NCI-H774 (cell line): ENCODE measurements at places on chromosomes 7 and 10.

- no peak for DNase-seq
These were observed 97.8 kb downstream of the AUTS2 start for GRCh38 chr7:69696054-69696591.

DNA sequence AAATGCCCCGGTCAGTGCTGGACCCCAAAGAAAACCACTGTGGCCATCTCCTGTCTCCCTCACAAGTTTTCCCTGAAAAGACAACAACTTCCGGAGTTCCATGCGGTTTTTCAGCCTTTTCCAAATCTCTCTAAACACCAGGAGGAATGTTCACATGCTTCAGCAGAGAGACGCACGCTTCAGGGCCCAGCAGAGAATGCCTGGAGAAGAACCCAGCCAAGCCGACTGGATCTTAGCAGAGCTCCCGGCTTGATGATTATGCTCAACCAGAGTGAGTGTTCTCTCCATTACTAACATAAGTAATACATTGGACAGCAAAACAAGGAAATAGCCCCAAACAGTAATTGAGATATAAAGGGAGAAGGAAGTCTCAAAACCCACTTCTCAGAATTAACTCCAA is 17.9 kb downstream of the PRKCQ start:
- DNase-seq: no peak

DNA sequence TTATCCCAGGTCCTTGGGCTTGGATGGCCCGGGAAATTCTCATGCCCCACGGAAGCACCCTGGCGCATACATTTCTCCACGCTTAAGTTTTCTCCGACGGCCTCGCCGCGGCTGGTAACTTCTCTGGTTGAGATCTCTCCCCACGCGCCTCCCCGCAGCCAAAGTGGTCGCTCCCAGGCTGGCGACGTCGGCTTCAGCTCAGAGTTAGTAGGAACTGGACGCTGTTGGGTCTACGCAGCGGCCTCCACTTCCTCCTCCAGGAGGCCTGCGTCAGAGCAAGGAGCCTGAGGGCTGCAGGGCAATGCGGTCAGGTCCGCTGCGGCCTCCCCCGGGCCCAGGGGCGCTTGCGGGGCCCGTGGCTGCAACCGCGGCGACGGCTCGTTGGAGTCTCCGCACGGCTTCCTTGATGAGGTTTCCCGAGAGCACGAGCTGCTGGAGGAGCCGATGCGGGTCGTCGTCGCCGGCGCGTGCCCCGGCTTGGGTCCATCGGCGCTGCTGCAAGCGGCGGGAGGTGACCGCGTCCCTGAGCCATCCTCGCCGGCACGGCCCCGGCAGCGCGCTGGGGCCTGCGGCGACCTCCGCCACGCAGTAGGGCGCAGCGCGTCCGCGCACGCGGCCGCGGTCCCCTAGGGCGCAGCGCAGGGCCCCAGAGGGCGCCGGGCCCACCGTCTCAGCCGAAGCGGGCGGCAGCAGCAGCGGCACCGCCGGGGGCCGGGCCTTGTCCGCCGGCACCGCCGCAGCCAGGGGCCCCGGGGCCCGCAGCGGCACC is 744 bp downstream of the FRAT2 start:
- no peak for DNase-seq

GRCh38 chr7:40162516-40162915 is 27.7 kb downstream of the SUGCT start:
- no peak for DNase-seq

DNA sequence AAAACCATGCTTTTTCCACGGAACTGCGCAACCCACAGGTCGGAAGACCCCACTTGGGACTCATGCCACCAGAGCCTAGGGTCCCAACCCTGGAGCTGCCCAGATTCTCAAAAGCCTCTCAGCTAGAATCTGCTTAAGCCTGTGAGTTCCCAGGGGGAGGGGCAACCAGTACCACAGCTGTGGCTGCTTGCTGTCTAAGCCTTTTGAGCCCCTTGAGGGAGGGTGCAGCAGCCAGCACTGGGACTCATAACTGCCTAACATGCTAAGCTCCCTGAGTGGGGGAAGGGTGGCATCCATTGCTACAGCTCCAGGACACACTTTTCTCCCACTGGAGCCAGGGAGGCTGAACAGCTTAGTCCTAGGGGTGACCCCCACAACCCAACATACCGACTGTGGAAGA is 485.6 kb upstream of the GRM3 start:
- DNase-seq: no peak

DNA sequence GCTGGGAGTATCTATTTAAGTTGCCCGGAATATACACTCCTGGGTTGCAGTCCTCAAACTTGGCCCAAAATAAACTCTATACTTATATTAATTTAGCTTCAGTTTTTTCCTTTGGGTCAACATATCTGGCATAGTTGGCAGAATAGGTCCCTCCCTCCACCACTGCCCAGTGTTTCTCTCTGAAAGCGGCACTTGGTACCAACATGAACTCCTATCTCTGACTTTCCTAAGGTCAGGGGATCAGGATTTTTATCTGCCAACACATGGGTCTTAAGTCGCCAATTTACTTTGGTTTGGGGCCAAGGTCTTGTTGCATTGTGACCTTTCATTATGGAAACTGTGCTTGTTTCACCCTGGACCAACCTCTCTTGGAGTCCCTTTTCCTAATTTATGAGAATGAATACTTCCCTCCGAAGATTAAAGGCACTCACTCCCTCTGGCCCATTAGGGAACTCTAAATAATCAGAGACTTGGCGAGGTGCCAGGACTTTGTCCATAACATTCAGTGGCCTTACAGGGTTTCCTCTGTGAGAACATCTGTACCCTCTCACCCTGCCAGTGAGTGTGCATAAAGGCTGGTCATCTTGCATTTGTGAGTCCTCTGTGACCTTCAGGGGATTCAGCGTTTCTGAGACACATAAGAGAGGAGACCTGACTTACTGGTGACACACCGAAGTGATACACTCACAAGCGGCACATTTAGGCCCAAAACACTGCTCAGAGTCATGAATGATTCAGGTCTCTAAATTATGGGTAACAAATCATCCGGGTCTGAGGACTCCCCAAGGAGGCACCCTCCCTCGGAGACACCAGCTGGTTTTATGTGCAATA is 19.7 kb upstream of the FKBP9 start:
- peak; percentile 21 for DNase-seq

DNA sequence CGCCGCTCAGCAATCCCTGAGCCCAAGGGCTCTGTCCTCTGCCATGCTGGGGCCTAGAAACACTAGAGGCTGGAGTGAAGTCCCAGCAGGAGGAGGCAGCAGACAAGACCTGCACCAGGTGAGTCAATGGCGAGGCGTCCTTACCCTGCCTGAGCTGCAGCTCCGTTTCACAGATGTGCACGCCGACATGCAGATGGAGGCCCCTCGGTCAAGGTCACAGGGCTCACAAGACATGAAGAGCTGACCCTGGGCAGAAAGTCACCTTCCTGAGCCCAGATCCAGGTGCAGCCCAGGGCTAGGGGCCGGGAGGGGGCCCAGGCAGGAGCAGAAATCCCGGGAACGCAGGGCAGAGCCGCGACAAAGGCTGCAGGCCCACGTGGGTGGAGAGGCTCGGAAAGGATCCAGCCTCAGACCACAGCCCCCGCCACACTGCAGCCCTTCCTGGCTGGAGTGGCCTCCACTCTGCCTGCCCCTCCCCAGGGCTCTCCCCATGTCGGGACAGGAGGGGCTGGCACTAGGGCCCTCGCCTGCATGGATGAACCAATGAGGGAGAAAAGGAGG is 23.8 kb downstream of the PDGFA start:
- DNase-seq: no peak

GRCh38 chr7:2092279-2092678 is 140.5 kb downstream of the MAD1L1 start:
- DNase-seq: no peak

- no peak for DNase-seq
These were observed 6.4 kb downstream of the DRGX start for GRCh38 chr10:49389361-49389933.

GRCh38 chr7:129799350-129799955 is 153.3 kb downstream of the UBE2H start:
- no peak for DNase-seq

DNA sequence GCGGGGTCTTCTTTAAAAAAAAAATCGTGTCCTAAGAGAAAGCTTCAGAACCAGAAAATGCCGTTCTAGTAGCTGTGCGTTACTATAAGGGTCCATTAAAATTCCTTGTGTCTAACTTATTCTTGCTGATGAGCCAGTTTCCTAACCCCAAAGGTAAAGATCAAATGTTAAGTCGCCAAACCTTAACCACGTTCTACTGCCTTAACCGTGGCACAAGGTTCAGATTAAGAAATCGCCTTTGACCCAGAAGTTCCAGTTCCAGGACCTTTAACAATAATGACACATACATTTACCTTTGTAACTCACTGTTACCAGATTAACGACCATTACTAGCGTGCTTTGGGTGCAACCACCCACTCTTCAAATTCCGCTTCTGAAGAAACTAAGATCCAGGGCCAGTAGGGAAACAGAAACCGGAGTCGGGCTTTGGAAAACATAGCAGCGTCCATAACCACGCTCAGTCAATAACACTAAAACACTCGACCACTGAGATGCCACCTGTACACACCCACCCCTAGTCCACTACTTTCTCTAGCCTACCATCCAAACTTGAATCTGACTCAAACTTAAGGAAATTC is 620 bp downstream of the BET1 start:
- DNase-seq: no peak

DNA sequence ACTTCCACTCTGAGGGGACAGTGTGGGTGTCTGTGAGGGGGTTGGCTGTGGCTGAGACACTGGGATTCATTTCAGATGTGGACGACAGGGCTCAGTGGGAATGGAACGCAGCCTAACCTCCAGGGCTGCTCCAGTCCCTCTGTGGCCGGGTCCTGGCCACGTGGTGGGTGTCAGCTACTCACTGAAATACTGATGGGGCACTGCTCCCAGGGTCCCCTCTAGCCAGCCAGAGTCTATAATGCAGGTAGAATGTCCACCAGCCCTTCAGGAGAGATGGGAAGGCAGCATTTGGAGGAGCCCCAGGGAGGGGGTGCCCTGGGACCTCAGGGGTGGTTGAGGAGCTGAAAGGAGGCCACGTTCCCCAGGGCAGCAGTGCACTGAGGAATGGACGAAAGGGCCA is 87.2 kb upstream of the LANCL2 start:
- DNase-seq: no peak

DNA sequence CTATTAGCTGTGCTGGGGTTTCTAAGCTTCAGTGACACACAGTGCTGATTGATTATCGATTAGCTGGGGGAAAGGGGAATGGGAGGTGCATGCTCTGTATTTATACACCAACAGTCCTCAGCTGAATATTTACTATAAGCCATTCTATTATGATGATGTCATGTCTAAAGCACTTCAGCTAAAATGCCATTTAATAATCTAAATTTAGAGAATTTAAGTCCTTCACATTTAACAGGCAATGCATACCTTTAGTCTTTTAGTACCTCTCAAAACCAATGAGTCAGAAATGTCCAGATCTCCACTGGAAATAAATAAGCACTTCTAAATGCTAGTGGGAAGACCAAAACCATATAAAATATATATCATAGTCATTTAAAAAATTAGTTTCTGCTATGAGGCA is 24.6 kb downstream of the RPP38 start:
- no peak for DNase-seq

DNA sequence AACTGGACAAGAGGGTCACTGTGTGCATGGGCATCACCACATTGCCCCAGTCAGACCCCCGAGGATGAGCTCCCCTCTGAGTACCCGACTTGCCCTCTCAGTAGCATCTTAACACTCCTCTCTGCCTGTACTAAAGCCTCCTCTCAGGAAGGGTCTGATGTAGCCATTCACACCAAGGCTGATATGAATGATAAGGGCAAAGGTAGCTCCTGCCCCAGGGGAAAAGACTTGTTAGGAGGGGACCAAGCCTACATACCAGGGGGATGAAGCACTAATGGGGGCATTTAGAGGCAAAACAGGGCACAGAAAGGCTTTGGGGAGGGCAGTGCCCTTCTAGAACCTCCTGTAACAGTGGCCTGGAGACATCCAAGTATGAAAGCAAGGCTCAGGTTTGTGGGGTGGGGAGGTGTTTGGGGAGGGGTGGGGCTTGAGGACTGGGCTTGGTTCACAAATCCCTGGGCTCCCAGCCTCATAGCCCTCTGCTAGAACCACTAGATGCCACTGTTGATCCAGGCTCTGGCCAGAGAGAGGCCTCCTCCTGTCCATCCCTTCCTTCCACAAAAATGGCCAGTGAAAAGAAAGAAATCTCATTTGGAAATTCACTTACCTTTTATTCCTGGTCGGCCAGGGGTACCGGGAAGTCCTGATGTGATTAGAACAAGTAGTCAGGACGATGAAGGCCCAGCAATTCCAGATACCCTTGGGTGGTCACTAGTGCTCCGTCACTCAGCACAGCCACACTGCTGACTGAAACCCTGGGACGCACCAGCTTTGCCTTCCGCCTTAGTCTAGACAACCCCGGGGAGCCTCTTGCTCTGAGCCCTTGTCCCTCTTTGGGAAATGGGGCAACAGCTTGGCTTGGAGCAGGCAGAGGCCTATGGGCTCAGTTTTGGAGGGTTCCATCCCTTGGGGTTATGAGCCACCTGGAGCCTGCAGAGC is 40.3 kb downstream of the COL17A1 start:
- no peak for DNase-seq

DNA sequence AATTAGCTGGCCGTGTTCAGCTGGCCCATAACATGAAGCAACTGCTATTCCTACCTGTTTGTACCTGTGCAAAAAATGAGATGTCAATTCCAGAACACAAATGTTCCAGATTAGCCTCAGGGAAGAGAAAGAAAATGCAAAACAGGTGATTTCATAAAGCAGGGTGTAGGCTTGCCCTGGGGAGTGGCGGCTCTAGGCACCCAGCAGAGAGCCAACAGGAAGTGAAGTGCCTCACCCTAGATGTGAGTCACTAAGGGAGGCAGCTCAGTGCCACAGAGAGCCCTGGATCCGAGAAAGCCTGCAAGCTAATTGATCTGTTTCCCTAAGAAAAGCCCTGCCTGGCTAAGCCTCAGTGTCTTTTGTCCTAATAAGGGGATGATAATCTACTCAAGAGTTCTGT is 240.0 kb downstream of the ARHGAP21 start:
- DNase-seq: no peak

DNA sequence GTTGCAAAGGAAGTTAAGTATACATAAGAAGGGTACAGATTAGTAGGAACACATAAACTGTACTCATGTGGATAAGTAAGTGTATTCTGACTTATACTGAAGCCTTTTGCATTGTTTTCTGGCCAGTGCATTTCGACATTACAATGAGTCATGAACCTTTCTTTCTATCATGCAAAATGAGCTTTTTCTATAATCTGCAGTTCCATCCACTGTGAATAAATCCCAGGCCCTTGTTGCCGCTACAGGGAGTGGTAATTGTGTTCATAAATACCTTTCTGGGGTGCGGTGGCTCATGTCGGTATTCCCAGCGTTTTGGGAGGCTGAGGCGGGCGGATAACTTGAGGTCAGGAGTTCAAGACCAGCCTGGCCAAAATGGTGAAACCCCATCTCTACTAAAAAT is 858.3 kb downstream of the GRM8 start:
- DNase-seq: no peak

GRCh38 chr10:64484811-64485330 is 963.7 kb downstream of the REEP3 start:
- DNase-seq: no peak

- peak; percentile 28 for DNase-seq
These were observed at the start of gene LRCH4 for GRCh38 chr7:100585511-100586265. Gene LRCH4, minus strand, starts transcription at chr7:100586129. Its CDS starts 29 bp downstream, at chr7:100586100.

DNA sequence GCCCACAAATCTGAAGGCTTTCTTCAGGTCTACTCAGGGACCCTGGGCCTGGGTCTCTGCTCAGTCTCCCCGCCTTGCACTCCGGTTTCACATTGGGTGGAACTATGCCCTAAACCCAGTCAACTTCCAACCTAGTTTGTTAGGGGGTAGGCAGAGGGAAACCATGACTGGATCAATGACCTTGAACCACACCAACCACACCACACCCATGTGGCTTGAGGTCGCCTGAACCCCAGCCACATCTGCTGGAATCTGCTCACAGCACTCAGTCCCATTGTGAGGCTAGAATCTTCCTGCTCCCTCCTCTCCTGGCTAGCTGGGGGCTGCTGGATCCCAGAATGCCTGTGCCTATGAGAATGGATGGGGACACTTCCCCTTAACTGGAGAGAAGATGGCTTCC is 17.9 kb downstream of the RFC2 start:
- no peak for DNase-seq
